IMR-90 (cell line): ENCODE measurements at places on chromosomes 11 and 22. TPM values are rescaled to one million over a fixed set of nuclear protein-coding genes. Genes with fewer than 3 reads are reported as not detected.
A peak's percentile ranks its signal among the peaks of the same experiment; 100 is the strongest.

Gene TMEM191B
- 0.28 TPM in 1 of 2 replicates, not detected in the other for total RNA-seq

Gene FOLR1
- total RNA-seq, result not detected in 2 replicates

Gene ENTHD1
- not detected in 2 replicates for total RNA-seq

Gene PLEKHA7
- total RNA-seq, result not detected in 2 replicates

Gene HORMAD2
- not detected in 2 replicates for total RNA-seq

Gene P2RX6
- total RNA-seq, result 0.56 and 0.90 TPM in 2 replicates

Gene OR8K3
- total RNA-seq, result not detected in 2 replicates

Gene FOLR2
- total RNA-seq, result not detected in 2 replicates

Gene CNTN5
- not detected in 2 replicates for total RNA-seq

Gene UNC93B1
- total RNA-seq, result 10.6 and 10.9 TPM in 2 replicates

Gene OMP
- not detected in 2 replicates for total RNA-seq

Gene DRG1
- 141 and 156 TPM in 2 replicates for total RNA-seq

Gene LDHAL6A
- total RNA-seq, result not detected in 2 replicates

Gene CREB3L1
- total RNA-seq, result 8.1 and 10.0 TPM in 2 replicates

Gene LRRC74B
- not detected in 2 replicates for total RNA-seq

DNA sequence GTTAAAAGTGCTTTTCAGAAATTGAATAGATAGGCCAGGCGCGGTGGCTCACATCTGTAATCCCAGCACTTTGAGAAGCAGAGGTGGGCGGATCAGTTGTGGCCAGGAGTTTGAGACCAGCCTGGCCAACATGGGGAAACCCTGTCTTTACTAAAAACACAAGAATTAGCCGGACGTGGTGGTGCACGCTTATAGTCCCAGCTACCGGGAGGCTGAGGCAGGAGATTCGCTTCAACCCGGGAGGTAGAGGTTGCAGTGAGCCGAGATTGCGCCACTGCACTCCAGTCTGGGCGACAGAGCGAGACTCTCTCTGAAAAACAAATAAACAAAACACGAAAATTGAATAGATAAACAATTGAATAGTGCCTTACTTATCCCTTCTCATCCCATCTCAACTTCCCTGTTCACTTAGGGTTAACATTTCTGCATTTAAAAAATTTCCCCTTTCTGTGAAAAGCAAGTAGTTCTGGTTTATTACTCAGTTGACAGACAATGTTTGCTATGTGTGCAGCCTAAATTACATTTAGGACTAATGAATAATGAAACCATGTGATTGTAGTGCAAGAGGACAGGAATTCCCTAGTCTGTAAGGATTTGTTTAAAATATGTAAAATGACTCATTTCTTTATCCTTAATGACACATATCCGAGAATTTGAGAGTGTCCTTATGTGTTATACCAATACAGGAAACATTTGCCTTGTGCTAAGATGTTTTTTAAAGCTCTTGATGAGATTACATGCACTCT lies 6.0 kb downstream of the RNF169 start:
- DNase-seq, result peak; percentile 96

- DNase-seq, result no peak
Measured at GRCh38 chr11:306645-307371, 808 bp upstream of the IFITM2 start.

- DNase-seq, result no peak
Measured at GRCh38 chr11:132859306-132859705, 673.0 kb downstream of the OPCML start.

DNA sequence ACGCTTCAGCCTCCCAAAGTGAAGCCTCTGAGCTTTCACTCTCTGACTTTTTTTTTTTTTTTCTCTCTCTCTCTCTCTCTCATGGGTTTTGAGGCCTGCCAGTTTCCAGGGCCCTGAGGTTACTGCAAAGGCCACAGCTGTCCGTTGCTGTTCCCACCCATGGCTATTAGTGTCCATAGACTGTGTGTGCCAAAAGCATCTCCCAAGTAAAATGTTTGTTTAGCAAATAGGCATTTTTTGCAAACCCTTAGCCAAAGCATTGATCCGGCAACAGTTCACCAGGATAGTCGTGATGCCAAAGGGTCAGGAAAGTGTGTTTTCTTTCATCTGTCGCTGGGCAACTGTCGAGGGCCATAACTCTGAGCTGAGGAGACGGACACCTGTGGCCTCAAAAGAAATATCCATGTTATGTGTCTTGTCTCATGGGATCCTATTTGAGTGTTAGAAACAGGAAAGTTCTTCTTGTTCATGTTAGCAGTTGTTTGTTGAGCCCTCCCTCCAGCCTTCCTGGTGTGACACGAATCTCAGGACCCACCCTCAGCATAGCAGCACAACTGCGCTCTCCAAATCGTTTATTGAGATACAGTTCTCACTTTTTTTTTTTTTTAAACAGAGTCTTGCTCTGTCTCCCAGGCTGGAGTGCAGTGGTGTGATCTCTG lies 18.4 kb downstream of the FADS2 start:
- no peak for DNase-seq

DNA sequence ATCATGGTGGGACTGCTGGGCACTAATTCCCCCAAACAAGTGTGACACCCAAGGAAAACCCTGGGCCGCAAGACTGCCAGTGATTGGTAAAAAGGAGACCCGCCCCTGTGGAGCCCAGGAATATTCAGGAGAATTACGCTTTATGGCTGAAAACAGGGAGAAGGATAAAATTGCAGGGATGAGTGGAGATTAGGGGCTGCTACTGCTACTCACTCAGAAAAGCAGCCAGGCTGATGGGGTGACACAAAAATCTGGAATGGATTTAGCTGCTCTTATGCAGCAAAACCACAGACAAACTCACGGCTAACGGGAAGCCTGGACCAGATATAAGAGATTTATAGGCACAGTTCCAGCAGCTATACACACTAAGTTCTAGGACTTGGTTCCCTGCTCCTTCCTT lies 4.4 kb upstream of the FBXO3 start:
- peak; percentile 83 for DNase-seq

- no peak for DNase-seq
Measured at GRCh38 chr22:49213731-49214352, 613.8 kb downstream of the BRD1 start.

GRCh38 chr11:70524096-70524922 lies 126.0 kb downstream of the CTTN start:
- peak; percentile 18 for DNase-seq

- DNase-seq, result no peak
Measured at GRCh38 chr11:108790501-108791299, 125.8 kb downstream of the DDX10 start.

DNA sequence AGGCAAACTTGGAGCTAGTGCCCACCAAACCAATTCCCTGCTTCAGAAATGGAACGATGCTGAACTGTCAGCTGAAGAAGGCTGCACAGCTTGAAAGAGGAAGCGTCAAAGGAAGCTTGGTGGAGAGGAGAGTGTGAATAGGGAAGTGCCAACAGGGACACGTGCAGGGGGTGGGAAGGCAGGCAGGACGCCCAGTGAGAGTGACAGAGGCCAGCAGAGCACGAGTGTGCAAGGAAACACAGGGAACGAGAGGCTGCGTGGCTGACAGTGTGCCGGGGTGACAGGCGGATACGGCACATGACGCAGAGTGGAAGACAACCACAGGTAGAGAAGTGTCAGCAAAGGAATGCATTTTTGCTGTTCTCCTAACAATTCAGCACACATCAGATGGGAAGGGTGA lies 196.4 kb downstream of the LARGE1 start:
- DNase-seq, result no peak

DNA sequence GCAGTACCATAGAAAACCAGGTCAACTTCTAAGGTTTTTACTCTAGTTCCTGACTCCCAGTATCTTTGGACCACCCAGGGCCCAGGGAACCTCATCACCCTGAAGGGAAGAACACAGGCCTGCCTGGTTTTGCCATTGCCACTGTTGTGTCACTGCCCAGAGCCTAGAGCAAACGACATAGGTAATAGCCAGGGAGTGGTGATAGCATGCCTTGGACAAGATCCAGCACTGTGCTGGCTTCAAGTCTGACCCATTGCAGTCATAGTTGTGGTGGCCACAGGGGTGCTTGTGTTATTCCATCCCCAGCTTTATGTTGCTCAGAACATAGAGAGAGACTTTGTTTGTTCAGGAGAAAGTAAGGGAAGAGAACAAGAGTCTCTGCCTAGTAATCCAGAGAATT lies 2310.2 kb downstream of the LRRC4C start:
- DNase-seq, result no peak

DNA sequence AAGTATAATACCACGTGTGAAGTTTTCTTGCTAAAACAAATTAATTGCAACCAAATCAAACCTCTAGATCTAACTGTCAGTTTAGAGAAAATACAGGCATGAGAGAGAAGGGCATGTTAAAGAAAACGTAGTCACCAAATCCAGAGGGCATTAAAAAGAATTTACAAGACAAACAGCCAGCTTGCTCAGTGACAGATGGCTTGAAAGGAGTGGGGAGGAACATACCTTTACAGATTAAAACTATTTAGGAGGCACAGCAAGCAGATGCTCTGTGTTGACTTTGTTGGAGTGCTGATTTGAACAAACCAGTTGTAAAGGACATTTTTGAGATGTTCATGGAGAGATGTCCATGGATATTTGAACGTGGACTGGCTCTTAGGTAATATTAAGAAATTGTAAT lies 96.9 kb downstream of the ATXN10 start:
- no peak for DNase-seq

DNA sequence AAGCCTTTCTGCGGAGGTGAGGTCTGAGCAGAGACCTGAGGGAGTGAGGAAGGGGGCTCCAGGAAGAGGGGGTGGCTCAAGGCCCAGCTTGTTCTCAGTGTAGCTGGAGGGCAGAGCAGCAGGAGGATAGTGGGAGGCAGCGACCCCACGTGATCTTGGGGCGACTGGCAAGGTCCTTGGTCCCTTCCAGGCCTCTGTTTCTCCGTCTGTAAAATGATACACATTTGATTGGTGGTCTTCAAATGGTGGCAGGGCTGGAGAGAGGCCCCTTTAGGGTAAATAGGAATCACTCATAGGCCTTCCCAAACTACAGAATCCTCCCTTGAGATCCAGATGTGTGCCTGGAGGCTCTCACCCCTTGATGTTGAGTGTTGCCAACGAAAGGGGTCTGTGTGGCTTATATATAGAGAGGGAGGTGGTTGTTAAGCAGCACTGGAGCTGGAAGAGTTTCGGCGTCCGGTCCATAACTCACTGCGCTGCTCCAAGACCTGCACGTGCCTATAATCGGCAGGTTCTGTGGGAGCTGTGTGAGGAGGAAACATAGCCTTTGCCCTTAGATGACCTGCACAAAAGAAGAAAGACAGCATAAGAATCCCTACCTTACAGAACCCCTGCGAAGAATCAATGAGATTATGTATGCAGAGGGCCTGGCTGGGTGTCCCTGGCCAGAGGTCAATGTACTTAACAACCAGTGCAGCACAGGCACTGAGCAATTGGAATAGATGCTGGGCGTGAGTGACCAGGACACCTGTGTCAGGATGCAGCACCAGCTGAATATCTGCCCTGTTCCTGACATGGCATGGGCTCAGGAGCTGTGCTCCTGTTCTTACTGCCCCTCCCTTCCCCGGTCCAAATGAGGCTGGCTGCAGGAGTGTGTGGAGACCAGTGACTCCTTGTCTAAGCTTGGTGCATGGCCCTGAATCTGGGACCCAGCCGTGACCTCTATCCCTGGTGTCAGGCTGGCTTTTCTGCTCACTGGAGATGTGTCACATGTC lies 28.7 kb downstream of the OTOG start:
- DNase-seq, result no peak

DNA sequence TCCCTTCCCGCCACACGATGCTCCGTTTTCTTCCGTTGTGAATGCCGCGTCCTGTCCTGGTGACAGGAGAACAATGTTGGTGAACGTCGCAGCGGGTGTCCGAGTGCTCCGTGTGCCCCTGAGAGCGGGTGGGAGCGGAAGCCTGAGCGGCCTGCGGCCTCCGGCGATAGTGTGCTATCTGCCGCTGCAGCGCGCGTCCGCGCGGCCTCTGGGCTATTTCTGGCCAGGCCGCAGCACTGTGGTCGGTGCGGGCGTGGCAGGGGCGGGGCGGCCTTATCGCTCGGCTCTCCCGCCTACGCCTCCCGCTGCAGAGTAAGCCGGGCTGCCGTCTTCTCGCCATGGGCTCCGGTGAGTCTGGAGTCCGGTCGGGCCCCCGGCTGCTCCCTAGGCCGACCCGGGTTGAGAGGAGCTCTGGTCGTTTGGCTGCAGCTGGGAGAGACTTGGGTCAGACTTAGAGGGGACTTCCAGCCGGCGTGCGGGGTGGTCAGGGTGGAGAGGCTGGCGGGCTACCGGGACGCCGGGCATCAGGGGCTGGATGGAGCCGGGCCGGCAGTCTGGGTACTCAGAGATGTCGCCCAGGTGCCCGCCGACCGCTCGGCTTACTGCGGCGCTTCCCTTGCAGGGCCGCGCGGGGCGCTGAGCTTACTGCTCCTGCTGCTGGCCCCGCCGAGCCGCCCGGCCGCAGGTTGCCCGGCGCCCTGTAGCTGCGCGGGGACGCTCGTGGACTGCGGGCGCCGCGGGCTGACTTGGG lies at the start of gene GP1BB:
TSS of gene GP1BB (plus strand) at position 308 of the 751 bp plus-strand sequence. CDS start at position 339, 31 bp downstream.
- DNase-seq, result no peak

DNA sequence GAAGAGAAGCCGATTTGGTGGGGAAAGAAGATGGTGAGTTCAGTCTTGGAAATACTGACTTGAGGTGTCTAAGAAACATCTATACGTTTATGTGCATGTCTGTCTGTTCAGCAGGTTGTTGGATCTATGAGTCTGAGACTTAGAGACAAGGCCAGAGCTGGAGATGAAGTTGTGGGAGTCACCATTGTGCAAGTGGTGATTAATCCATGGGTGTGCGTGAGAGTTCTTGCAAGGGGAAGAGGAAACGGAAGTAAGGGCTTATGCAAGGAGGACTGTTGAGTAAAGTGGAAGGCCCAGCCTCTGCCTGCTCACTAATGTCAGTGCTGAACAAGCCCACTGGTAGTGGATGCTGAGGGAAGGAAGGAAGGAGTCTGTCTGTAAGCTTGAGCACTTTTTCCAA lies 9.7 kb downstream of the TMEM45B start:
- DNase-seq, result peak; percentile 40

- DNase-seq, result no peak
Measured at GRCh38 chr11:18466402-18466801, 10.7 kb downstream of the LDHAL6A start.

DNA sequence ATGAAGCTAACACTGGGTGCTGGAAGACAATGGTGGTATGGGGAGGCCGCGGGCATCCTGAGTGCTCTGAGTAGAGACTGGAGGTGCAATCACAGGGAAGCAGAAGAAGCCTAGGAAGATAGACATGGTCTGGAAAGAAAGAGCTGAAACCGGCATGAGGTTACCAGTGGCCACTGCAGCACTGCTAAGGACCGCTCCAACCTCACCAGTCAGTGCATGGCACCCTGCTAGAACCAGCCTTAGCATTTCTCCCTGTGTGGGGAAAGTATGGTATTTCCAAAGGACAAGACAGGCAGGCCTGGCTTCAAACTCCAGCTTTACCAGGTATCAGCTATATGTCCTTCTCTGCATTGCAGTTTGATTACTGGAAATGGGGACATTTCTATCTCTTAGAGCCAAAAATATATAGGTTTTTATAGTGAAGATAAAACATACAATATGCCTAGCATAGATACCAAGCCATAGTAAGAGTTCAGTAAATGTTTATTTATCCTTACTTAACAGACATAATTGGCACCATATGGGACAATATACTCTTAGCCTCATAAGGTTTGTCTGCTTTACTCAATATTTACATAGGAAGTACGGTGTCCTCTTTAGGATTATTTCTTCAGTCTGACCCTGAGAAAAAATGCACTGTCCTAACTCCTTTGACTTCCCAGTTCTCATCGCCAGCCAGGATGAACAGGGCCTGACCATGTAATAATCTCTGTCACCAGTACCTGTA lies 231.1 kb downstream of the TENM4 start:
- DNase-seq, result peak; percentile 42

GRCh38 chr11:82959987-82960778 lies 58.6 kb downstream of the DDIAS start:
- no peak for DNase-seq

GRCh38 chr11:65630215-65630614 lies 7.7 kb upstream of the SIPA1 start:
- no peak for DNase-seq
